Small intestine (tissue), 16 donors: ENCODE measurements at places on chromosomes 12 and 14.

GRCh38 chr12:104526751-104527150 is 70.0 kb downstream of the CHST11 start:
- DNase-seq = no peak

DNA sequence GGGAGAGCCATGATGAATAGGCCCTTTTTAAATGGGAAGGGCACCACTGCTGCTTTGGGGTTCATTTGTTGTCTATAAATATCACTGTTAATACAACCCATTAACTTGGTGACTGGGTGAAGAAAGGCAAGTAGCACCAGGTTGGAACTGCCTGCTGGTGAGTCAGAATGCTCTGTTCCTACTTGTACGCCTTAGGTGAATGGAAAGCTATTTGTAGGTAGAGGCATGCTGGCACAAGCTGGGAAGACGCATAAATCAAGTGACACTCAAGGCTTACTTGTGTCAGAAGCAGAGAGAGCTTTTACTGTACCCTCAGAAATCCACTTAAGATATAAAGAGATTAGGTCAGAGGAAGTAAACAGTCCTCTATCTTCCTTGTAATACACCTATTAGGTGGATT is 142.5 kb downstream of the TMX1 start:
- DNase-seq = no peak

DNA sequence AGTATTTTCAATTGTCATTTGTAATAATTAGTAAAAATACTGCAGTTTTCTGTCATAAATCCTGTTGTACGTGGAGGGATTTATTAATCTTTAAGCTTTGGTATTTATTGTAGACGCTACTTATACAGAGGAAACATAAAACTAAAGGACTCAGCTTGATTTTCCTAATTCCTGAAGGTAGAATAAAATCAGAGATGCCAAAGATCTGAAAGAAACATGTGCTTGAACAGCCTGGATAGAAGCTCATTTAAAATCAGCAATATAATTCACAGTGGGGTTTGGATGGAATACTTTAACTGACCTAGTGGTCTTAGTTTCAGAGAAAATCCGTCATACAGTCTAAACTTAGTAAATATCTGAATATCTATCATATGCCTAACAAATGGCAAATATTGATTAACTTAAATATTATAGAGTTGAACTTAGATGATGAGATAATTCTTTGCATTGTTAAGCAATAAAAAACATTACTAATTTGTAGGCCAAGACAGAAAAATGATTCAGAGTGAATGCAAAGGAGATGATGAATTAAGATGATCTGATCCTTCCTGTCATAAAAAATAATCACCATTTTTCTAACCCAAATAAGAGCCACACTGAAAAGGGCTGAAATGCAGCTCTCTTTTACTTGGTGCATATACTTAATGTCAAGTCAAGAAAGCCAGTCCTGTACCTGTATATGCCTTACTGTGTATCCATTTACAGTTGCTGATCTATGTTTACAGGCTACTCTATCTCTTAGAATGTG is 397.1 kb upstream of the DCN start:
- DNase-seq = no peak

DNA sequence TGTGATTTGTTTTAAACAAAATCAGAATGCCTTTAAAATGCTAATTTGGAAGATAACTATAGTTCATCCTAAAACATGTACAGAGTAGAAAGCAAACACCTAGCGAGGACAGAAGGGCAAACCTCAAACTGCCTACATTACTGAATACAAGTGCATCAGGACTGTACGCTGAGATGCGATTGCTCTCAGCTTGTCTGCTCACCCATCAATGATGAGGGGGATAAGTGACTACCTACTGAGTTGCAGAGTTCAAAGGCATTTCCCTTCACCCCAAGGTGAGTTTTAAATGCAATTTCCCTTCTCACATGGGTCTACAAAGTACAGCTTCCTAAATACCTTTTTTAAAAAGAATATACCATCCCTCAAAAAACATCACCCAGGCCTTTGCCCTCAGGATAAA is 52.9 kb downstream of the PHLDA1 start:
- no peak for DNase-seq
